ENCODE measurements at places on chromosomes 12 and 14.

- DNase-seq, result no peak
These were observed 56.1 kb upstream of the EIF5 start for GRCh38 chr14:103277931-103278330.

DNA sequence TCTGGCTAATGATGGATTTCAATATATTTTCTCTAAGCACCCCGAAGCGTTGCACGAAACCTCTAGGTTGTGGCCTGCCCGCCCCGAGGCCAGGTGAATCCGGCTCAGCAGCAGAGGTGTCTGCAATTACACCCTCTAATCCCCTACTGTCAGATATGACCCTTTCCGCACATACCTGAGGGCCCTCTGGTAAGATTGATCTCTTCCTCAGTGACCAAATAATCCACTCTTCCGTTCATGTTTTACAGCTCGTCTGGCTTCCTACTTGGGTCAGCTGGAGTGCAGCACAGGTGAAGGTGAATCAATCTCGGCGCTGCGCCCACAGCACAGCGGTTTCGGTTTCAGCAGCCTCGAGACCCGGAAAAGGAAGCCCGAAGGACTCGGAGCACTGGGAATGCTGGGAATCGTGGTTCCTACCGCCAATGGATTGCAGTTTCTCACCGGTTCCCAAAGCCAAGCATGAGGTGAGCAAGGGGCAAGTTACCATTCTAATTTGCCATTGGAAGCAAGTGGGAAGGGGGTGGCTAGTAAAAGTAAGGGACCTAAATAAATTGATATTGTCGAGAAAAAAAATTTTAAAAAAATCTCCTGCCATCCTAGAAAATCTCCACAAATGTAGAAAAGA lies at the start of gene SYNJ2BP:
SYNJ2BP (minus strand) TSS at position 366 of the 625 bp plus-strand sequence; CDS start at position 239, 127 bp downstream.
- peak; percentile 24 for DNase-seq

GRCh38 chr14:82414853-82415539 lies 881.3 kb upstream of the SEL1L start:
- DNase-seq, result no peak

DNA sequence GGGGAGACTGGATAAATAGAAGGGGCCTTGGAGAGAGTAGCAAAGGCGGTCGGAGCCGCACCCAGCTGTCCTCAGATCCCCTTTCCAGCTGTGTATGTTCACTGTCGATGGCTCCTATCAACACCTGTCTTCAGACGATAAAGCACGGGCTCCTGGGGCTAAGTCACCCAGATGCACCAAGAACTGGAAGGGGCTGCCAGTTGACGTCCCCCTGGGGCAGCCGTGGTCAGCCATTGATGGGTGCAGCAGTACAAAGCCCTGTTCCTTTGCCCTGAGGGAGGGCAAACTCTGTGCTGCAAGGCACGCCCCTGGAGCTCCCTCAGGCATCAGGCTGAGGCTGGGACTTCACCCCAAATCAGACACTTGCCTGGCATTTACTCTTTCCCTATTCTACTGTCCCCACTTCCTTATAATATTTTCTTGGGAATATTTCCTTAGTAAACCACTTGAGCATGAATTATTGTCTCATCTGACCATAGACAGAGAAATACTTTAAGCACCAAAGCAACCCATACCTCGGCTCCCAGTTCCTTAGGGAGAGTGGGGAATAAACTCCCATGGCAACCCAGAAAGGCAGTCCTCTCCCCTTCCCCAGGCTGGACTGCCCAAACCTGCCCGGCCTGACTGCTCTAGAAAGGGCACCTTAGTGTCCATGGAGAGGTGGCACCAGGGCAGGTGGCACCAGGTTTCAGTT lies 59.6 kb upstream of the SCN8A start:
- no peak for DNase-seq

DNA sequence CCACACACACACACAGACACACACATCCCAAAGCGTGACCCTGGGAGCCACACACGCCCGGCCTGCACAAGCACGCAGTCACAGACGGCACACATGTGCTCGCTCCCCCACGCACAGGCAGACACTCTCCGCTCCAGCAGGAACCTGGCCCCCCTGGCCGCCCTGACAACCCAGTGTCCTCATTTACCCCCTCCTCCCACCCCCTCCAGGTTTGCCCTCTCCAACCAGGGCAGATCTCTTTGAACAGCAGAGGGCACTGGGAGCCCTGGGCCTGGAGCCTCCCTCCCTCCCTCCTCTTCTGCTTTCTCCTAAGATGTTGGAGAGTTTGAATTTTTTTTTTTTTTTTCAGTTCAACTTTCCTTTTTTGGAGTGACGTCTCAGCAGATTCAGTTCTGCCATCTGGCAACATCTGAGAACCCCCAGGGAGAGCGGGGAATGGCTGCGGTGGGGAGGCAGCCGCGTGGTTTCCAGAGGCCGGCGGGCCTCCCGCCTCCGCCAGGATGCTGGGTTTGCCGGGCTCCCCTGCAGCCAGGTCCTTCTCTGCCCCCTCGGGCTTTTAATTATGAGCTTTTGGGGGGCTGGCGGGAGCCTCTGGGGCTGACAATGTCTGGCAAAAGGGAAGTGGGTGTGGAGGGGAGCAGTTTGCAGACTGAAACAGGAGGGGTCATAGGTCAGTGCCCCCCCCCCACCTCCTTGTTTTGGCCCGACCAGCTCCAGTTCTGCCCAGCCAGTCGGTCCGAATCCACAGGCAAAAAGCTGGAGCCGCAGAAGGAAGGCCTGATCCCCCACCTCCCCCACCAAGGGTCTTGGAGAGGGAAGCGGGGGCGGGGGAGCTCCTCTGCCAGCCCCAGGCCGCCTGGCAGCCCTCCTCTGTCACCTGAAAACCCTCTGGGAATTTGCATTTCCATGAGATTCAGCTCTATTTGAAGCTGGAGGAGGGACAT lies 1.3 kb upstream of the NCOR2 start:
- DNase-seq, result no peak

GRCh38 chr12:25054076-25054782 lies 105.3 kb upstream of the BCAT1 start:
- DNase-seq, result no peak

- no peak for DNase-seq
These were observed 140.7 kb upstream of the CCDC198 start for GRCh38 chr14:57634335-57634734.

DNA sequence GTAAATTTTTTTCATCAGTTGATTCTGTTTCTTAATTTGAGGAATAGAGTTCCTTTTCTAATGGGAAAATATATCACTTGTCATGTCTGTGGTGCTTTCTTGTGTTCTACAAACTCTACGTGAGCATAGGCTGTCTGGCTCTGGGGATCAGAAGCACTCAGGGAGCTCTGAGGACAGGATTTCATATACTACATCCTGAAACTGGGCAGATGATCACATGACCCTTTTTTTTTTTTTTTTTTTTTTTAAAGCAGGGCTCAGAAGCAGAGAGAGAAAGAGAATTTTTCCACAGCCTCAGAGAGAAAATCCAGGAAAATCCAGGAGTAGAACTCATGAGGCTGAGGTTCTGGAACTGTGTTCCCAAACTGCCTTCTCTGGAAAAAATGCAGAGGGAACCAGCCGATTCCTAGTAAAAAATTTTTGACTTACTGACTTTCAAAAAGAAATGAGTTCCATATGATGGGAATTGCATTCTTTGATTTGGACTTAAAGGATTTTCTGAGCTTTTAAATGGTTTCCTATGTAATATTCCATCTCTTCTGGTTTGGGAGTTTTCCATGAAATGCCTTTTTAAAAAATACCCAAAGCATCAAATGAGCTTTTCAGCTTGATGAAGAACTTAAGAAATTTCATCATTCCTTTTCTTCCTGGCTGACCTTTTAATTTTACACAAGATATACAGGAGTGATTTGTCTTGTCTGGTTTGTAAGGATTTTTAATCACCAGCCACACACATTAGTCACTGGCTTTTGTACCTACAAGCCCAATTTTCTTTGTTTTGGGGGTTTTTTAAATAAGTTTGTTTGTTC lies 183.1 kb upstream of the HIF1A start:
- no peak for DNase-seq

DNA sequence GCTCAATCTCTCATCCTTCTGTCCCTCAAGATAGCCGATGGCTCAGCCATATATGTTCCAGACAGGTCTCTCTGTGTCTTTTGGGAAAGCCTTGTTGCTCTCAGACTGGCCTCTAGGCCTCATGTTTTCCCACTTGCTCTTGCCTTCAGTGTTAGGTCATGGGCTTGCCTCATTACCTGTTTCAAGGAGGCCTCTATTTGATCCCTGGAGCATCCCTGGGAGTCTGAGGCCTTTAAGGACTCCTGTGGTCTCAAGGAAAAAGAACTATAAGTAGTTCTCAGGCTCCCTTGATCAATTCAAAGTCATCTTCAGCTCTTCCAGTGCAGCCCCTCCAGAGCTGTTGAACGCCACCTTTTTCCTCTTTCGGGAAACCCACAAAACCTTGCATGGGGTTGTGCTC lies 47.9 kb downstream of the NTF3 start:
- DNase-seq, result no peak

GRCh38 chr12:22624870-22625761 lies at the start of gene ETNK1:
ETNK1 (plus strand) TSS chr12:22625171; CDS start chr12:22625431, 260 bp downstream.
- peak; percentile 72 for DNase-seq

DNA sequence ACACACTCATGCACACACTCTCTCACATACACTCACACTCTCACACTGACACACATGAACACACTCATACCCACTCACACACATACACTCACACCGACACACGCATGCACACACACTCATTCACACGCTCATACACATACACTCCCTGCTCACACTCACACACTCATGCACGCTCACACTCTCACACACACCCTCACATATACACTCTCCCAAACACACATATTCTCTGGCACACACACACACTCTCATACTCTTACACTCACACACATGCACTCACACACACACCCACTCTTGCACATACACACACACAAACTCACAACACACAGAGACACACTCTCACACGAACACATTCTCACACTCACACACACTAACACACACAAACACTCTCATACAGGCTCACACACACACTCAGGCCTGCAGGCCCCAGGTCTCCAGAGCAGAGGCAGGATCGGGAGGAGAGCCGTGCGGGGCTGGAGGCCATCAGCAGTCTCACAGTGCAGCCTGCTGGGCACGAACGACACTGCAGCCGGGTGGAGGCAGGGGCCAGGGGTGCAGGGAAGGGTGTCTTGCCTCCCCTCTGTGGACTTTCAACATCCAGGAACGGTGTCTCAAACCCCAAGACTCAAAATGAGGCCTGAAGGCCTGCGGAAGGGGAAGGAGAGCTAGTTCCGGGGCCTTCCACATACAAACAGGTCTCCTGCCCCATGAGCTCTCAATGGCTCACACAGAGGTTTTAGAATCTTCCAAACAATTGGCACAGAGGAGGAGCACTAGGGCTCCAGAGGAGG lies 148.7 kb downstream of the ANO2 start:
- DNase-seq, result no peak

GRCh38 chr12:101305226-101305779 lies 25.4 kb downstream of the UTP20 start:
- no peak for DNase-seq

DNA sequence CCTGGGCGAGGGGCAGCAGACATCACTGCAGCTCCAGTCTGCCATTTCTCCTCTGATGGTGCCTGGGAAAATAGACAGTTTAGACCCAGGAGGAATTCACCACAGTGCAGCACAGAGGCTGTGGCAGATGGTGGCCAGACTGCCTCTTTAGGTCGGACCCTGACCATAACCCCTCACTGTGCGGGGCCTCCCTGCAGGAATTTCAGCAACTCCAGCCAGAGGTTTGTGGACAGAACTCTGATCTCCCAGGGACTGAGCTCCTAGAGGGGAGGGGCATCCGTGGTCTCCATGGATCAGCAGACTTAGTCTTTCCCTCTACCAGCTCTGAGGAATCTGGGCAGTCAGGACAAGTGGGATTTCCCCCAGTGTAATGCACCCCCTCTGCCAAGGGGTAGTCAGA lies 106.5 kb downstream of the ZC3H14 start:
- DNase-seq, result no peak
